Fibroblast of lung (primary cell): ENCODE measurements at places on chromosomes 2 and 18. TPM values are rescaled to one million over a fixed set of nuclear protein-coding genes. Genes with fewer than 3 reads are reported as not detected.
A peak's percentile ranks its signal among the peaks of the same experiment; 100 is the strongest.

DNA sequence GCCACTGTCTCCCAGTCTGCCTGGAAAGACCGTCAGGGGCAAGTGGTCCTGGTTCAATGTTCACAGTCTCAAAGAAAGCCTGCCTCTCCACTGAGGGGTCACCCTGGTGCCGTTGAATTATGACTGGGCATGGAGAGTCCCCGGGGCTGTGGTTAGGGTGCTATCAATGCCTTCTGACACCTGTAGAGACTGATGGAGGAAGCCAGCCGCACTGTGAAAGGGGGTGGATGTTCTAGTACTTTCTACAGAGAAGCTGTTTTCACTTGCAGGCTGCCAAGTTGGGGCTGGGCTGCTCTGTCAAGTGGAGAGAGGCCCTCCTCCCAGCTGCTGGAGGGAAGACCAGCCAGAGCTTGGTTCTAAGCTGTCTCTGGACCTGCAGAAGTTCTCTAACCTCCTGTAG is 80.5 kb downstream of the BCL2L11 start:
- no peak for DNase-seq

- DNase-seq: peak; percentile 63
Observed at GRCh38 chr2:135701442-135701841, 40.2 kb upstream of the UBXN4 start.

- DNase-seq: peak; percentile 77
Observed at GRCh38 chr2:69082430-69082997, 69.5 kb downstream of the ANTXR1 start.

- no peak for DNase-seq
Observed at GRCh38 chr18:58894930-58895329, 30.3 kb downstream of the ZNF532 start.

DNA sequence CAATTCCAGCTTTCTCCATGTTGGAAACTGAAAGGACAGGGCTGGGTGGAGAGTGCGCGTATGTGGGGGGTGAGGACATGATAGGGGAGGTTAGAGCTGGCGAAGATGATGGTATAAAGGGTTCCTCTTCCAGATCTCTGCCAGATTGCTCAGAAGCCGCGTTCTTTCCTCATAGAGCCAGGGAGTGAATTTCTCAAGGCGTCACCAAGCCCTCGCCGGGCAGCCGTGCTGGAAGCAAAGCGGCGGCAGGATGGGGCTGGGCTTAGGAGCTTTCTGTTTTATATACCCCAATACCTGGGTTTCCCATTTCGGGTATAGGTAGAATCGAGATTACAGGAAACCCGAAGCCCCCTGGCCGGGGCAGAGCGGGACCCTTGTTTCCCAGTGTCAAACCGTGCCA is 43.8 kb downstream of the DDX18 start:
- DNase-seq: no peak

- DNase-seq: no peak
Observed at GRCh38 chr2:197298609-197299008, 12.0 kb downstream of the ANKRD44 start.

- peak; percentile 65 for DNase-seq
Observed at GRCh38 chr2:151260573-151261230, 961 bp downstream of the RBM43 start.

GRCh38 chr2:16785149-16785548 is 119.5 kb upstream of the CYRIA start:
- no peak for DNase-seq

DNA sequence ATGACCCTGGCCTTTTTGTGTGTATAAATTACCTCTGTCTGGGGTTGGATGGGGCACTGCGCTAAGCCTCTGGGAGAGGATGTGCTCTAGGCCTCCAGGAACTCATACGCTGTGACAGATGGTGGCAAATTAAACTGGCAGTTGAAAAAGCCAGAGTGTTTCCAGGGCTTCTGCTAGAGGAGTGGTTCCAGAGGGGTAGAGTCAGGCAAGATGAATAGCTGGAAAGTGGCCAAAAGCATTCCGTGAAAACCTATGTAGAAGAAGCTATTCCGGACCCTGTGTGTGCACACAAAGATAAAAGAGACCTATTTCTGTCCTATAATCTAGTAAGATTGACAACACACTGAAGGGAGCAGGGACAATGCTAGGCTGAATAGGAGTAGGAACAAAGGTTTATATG is 84.8 kb downstream of the ACTR3 start:
- DNase-seq: no peak

DNA sequence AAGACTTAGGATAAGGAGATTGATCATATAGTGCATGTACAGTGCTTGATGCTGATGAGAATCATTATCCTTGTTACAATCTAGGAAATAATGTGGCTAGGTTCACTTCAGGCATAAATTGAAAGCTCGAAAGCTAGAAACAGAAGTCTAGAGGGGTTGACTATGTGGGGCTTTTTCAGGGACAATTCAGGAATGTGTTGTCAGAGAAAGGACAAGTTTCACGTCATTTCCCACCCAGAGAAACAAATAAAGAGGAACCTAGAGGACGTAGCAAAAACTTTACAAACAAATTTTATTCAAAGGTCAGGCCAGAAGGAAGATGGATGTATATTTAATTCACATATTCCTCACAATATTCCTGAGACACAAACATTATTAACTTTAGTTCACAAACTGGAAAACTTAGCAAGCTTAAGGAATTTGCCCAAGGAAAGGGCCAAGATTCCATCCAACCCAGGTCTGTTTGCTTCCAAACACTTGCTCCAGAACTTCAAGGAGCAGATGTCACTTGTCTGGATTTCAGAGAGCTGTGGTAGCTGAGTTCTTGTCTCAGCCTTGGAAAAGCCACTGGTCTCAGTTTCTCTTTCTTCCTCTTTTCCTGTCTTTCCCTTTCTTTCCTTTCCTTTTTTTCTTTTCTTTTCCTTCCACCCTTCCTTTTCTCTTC is 7.4 kb downstream of the CYRIA start:
- DNase-seq: no peak

DNA sequence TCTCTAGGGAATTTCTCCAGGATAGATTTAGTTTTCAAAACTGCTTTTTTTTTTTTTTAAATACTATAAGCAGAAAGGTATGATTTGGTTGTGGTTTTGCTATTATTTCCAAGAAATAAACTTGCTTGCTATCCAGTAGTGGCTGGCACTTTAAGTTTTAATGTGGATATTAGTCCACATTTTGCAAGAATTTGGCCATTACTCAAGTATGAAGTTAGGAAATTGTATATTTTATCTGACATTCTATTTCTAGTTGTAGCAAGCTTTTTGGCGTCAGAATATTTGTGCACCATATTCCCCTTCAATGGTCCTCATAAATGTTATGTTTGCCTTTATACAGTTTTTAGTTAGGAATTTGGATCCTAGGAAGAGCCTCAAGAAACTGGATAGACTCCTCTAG is 226.3 kb downstream of the ZNF521 start:
- no peak for DNase-seq

DNA sequence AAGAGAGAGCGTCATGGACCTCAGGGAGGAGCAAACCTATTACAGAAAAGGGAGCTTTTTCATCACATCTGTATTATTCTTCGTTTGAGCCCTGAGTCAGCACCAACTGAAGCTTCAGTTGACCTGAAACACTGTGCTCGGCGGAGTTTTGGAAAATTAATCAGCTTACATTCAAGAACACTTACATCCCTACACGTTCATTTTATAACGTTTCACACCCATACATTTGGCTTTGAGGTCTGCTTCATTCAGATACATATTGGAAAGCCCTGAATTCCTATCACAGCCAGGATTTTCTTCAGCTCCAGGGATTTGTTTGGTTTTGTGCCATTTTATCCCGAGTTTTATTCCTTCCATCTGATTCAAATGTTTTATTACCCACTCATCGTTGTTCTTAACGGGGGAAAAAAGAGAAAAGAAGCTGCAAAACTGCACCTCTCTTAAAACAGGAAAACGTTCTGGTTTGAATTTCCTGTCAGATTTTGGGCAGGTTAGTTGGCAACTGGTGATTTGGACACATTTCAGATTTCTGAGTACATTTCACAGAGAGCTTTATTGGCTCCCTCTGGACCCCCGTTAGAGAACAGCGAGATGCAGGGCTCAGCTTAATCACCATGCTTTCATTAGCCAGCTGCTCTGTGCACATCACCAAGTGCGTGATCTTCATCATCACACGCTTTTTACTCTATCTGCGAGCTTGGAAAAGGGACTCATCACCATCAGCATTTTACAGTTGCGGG is 88.8 kb downstream of the CDC42EP3 start:
- peak; percentile 30 for DNase-seq

The PLB1 gene
- 1.3 and 1.8 TPM in 2 replicates for total RNA-seq

The ADI1 gene
- total RNA-seq: 22.1 and 41.9 TPM in 2 replicates

The GPC1 gene
- total RNA-seq: 67.8 and 218 TPM in 2 replicates

The LAMA1 gene
- 5.8 and 24.9 TPM in 2 replicates for total RNA-seq

The TMEM17 gene
- total RNA-seq: 1.3 and 2.5 TPM in 2 replicates

The SPHKAP gene
- total RNA-seq: not detected in 2 replicates

The ZNF514 gene
- total RNA-seq: 14.2 and 15.4 TPM in 2 replicates

The PPP4R3B gene
- 50.1 and 51.4 TPM in 2 replicates for total RNA-seq
